Lung (tissue), 17 donors: ENCODE measurements at places on chromosomes 12 and 14.

GRCh38 chr12:97274386-97274785 is 188.2 kb upstream of the RMST start:
- no peak for DNase-seq

DNA sequence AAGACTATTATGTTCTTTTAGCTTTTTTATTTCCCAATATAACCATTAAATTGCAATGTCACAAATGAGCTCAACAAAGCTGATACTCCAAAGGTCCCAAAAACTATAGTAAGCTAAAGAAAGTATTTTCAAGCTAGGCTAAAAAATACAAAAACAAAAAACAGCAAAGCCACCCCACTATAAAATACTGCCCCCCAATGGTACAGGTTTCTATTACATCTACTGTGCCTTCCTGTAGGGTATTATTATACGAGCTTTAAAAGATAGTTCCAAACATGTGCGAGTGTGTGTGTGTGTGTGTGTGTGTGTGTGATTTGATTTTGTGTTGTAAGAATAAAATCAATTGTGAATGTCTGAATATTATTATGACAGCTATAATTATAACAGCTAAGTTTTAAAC is 1.1 kb downstream of the IFNG start:
- no peak for DNase-seq

DNA sequence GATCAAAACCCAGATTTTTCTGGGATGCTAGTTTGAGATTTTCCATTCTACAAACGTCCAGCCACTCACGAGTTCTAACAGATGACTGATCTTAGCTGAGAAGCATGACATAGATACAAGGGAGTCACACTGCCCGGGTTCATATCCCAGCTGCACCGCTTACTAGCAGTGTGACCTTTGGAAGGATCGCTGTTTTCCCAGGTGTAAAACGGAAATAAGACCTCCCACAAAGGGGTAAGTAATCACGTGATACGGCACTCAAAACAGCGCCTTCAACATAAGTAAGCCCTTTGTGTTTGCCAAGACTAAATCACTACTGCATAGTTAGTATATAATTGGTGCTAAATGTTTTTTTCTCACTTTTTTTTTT is 624 bp upstream of the PWP1 start:
- DNase-seq = peak; percentile 28

GRCh38 chr12:80807640-80808288 is 91.1 kb downstream of the MYF5 start:
- DNase-seq = no peak

- no peak for DNase-seq
Observed at GRCh38 chr12:97912943-97913342, 450.3 kb downstream of the RMST start.

DNA sequence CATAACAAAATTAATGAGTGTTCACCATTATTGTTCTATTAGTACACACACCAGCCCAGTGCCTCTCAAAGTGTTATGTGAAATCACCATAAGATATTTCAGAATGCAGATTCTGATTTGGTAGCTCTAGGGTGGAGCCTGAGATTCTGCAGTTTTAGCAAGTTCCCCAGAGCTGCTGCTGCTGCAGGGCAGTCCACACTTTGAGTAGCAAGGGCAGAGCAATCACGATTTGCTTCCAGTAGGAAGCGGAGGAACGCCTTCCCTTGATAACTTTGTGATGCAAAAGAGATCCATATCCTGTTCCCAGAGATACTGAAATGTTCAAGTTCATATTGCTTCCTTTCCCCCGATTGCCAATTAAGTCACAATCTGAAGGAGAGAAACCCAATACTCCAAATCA is 57.9 kb downstream of the SLC17A8 start:
- DNase-seq = no peak

DNA sequence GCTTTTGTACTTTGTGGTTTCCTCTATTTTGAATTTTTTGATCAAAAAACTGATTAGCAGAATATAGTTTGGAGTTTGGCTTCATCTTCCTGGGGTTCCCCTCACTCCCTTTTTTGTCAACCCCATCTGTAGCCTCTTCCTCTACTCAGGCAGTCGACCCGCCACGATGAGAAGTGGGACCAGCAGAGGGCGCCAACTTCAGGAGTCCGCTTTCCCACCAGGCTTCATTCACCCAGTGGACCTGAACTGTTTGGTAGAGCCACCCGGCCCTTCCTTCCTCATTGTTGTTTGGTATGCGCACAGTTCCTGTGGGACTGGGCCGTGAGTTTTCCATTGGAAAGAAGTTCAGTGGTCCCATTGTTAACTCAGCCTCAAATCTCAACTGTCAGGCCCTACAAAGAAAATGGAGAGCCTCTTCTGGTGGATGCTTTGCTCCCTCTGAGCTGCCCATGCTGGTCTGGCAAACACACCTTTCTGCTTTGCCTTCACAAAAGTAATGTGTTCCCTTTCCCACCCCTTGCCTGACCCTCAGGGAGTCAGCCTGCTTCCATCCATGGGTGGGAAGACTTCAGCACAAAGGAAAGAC is 21.7 kb downstream of the TMBIM6 start:
- DNase-seq = peak; percentile 62

- no peak for DNase-seq
Observed at GRCh38 chr12:93568091-93568490, 4.4 kb upstream of the SOCS2 start.

DNA sequence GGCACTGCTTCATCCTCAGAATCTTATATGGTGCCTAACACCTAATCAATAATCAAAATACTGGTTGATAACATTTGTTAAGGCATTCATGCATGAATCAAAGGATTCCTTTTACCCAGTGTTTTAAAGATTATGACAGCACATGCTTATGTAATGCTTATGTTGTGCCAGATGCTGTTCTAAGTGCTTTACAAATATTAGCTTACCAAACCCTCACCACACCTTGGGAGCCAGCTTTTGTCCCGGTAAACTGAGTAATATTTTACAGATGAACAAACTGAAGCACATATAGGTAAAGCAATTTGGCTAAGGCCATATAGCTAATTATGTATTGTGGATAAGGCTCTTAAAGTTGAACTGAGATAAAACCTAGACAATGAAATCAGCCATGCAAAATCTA is 209.2 kb downstream of the ALX1 start:
- no peak for DNase-seq

DNA sequence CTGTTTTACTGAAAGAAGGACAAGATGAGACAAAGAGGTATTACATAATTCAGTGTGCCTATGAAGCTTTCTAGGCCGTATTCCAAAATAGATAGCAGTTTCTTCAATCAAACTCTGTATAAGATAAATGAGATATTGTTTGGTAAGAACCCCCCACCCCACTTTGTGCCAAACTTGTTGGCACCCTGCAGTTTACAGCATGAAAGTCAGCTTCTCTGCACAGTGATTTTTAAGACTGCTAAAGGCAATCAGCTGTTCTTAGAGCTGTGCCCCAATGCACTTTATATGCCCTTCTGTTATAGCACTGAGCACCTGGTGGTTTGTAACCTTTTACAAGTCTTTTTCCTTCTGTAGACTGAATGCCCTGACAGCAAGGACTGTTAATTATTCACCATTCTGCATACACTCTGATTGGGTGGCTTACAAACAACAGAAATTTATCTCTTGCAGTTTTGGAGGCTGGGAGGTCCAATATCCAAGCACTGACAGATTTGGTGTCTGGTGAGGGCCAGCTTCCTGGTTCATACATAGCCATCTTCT is 76.7 kb downstream of the ANO4 start:
- DNase-seq = no peak

GRCh38 chr12:52628841-52629240 is 10.5 kb upstream of the KRT73 start:
- no peak for DNase-seq

- no peak for DNase-seq
Observed at GRCh38 chr14:72444701-72445100, 449.2 kb downstream of the DPF3 start.
